Germinal center (tissue), 1 donor: ENCODE measurements at places on chromosomes 16 and 17.

DNA sequence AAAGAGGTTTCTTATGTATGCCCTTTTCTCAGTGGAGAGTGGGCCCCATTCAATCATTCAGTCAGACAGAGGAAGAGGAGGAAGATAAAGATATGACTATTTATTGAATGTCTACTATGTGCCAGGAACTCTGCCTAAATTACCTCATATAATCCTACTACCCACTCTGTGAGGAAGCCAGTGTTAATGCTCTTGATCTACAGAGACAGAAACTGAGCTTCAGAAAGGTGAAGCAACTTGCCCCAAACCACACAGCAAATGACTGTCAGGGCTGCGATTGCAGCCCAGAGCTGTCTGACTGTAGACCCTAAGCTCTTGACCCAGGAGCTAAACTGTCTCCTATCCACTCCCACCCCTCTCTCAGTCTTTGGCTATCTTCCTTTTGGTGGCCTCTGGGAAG, 8.4 kb downstream of the SRCIN1 start:
- no peak for DNase-seq

GRCh38 chr16:81994485-81994884, 16.8 kb downstream of the SDR42E1 start:
- peak; percentile 44 for DNase-seq

GRCh38 chr16:69762814-69763598, 874 bp downstream of the WWP2 start:
- DNase-seq, result no peak

- no peak for DNase-seq
These were observed 5.0 kb downstream of the CHMP6 start for GRCh38 chr17:80996422-80997305.

- DNase-seq, result no peak
These were observed 52.9 kb upstream of the LGALS9 start for GRCh38 chr17:27577884-27578717.

GRCh38 chr16:8620535-8620934, 963 bp upstream of the METTL22 start:
- no peak for DNase-seq

DNA sequence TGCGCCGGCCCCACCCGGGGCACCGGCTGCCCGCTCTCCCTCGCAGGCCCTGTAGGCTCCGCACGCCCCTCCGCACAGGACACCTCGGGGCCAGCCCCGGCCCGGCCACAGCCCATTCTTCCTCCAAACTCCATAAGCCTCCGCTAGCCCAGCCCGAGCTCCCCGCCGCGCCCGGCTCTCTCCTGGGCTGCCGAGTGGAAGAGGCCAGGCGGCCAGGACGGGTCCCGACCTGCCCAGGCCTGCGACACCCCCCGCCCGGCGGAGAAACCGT, 397 bp downstream of the NCOR1 start:
- DNase-seq, result no peak

DNA sequence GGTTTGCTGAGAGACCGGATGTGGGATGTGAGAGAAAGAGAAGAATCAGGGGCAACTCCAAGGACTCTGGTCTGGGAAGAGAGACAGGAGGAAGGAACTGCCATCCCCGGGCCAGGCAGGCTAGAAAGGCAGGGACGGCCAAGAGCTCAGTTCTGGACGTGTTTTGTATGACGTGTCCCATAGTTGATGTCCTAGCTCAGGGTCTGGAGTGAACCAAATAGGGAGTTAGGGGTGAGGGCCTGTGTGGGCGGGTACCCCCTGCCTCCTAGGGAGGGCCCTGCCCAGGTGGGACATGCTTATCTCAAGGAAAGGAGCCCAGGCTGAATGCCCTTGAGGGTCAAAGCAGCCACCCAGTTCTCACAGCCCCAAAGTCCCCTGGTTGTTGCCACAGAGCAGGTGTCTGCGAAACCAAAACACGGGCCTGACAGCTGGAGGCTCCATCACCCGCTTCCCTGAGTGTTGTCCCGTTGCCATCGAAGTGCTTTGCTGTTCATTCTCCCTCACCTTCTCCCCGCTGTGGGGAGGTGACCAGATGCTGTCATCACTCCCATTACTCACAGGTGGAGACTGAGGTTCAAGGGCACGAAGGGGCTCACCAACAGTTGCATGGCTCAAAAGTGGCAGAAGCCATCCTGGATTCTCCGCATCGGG, 7.5 kb downstream of the ABCC3 start:
- DNase-seq, result no peak

DNA sequence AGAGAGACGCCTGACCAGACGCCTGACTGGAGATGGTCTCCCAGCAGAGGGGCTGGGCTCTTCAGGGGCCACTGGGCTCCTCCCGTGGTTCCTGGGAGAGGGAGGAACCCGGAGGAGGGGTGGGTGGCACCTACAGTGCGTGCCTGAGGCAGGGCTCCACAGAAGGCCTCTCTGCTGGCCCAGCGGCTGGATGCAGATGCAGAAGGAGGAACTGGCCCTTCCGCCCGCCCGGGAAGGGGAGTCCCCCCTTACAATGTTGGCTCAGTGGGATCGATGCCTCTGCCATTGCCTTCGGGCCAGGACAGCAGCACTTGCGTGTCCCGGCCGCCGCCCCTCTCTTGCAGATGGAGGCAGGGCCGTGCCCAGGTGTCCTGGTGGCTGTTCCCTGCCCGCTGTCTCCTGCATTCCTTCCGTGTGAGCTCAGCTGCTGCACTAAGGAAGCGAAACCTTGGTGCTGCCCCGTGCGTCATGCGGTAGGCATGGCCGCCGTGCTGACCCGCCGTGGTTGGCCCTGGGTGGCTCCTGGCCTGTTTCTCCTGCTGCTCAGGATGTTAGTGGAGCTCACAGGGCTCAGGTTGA, 15.1 kb downstream of the BAIAP2 start:
- DNase-seq, result no peak

- peak; percentile 47 for DNase-seq
These were observed 43.9 kb downstream of the CLEC16A start for GRCh38 chr16:10988164-10988803.

DNA sequence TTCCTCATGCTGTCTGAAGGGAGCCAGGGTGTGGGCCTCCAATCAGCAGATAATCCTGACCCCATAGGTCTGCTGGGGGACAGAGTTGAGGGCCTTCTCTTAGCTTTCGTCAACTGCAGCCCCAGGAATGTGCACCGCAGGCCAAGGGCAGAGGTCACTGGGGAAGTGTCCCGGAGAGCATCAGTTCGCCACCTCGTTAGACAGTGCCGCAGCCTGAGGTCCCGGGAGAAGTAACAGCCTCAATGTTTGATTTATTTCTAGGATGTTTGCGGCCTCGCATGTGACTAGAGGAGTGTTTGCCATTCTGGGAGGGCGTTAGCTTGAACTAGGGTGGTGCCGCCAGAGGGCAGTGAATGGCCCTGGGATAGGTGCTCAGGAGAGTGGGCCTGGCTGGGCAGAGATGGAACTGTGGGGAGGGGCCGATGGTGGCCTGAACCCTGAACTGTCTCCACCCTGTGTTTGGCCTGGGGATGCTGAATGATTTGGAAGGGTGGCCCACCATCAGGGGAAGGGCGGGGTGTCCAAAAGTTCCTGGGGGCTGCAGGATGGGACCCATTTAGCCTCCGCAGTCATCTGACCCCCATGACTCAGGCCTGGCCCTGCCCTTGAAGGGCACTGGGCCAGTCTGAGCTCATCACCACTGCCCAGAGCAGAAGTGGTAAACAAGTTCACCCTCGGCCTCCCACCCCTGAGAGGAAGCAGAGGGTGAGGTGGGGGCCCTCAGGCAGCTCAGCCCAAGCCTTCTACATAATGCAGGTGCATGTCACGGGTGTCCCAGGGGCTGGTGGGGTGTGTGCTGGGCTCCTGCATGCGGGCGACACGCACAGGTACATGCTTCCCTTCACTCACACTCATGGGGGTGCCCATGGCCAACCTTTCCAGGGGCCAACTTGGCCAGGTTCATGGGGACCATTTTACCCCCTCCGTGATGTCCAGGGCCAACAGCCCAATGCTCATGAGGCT, 12.4 kb upstream of the TAC4 start:
- no peak for DNase-seq

DNA sequence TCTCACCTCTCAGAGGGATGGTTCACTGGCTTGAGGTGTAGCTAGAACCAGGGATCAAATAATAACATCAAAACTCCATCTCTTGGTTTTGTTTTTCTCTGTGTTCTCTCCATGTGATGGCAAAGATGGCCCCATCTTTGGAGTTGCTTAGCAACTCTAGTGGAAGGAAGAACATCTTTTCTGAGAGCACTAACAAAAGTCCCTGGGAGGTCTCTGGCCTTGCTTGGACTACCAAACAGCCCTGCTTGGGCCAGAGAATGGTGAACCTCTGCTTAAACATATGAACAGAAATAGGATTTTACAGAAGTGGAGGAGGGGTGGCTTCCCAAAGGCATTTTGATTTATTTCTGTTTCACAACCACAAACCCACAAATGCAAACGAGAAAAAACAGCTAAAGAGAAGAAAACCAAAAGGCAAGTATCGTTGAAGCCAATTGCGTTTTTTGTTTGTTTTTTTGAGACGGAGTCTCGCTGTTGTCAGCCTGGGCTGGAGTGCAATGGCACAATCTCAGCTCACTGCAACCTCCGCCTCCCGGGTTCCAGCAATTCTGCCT, 13.2 kb downstream of the GABARAPL2 start:
- DNase-seq, result no peak

DNA sequence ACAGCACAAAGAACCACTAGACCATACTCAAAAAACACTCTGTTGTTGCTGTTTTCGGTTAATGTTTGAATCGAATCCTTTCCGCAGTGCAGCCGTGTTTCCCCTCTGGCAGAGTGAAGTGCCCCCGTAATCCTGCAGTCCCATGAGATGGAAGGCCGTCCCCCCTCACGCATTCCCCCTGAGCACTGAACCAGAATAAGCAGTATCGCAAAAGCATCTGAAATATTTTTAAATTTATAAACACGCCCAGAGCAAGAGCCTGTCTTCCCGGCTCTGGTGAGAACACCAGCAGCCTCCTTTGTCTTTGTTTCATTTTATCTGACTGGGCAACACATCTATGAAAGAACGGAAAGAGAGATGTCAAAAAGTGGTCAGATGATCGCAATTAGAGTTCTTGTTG, 121.0 kb upstream of the ADAMTS18 start:
- DNase-seq, result no peak

DNA sequence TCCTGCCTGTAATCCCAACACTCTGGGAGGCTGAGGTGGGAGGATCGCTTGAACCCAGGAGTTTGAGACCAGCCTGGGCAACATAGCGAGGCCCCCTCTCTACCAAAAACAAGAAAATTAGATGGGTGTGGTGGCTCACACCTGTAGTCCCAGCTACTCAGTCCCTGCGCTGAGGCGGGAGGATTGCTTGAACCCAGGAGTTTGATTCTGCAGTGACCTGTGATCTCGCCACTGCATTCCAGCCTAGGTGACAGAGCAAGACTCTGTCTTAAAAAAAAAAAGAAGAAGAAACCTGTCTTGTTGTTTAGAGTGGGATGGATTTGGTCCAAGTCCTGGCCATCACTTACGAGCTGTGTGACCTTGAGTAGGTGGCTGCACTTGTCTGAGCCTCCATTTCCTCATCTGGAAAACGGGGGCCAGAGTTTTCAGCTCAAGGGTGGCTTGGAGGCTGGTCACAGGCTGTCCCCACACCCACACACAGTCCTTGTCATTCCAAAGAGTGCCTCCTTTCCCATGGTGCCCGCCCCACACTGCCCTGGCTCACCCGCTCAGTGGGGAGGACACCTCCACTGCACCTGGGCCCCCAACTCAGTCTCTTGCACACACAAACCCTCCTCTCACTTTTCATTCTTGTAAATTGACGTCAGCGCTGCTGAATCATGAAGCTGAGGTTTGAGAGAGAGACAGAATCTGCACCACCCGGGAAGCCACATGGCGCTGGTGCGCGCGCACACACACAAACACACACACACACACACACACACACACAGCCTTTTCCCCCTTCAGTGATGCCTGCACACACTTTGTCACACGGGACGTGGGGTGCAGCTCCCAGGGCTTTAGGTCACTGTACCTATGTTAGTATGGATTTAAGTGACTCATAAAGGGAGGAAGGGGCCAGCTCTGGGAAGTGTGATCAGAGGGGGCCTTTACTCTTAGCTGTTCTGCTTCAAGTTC, 4.2 kb downstream of the SOCS1 start:
- no peak for DNase-seq

GRCh38 chr16:78192734-78193488, 93.5 kb downstream of the WWOX start:
- no peak for DNase-seq

DNA sequence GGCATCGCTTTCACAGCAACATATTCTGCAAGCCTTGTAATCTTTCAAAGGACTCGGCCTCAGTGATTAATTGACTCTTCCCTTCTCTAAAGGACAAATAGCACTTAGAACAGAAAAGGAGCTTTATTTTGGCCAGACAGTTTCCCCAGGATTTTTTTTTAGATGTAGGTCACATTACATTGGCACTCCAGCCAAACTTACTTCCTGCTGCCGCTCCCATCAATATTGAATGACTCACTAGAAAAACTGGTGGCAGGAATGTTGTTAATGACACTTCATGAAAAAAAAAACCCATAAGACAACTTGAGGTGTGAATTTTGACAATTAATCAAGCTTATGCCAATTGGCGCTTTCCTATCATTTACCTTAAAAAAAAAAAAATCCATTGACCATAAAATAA, 432.6 kb downstream of the TOX3 start:
- no peak for DNase-seq

GRCh38 chr16:63292036-63292435, 1255.8 kb upstream of the CDH8 start:
- DNase-seq, result no peak

GRCh38 chr17:78122216-78122930, 6.2 kb downstream of the TMC6 start:
- no peak for DNase-seq
